Ammon's horn (tissue), 1 donor: ENCODE measurements at places on chromosomes 2 and 18.

DNA sequence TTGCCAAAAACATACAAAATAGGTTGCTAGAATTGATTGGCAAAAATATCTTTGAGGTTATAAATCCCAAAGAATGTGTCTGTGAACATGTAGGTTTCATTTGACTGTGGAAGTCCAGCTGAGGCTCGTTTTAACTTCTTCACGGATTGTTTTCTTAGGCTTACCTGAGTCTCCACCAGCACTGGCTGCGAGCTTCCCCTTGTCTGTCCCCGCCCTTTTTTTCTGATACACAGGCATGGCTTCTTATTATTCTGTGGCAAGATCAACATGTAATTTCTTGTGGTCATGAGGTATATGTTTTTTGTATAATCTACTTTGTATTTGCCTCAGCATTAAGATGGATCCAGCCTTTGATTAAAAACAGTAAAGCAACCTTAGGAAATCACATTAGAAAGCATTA is 7.2 kb upstream of the SLC40A1 start:
- no peak for DNase-seq

- no peak for DNase-seq
Observed at GRCh38 chr18:13026583-13027270, 35.6 kb downstream of the CEP192 start.

- DNase-seq, result no peak
Observed at GRCh38 chr2:3254442-3254941, 123.1 kb downstream of the EIPR1 start.

DNA sequence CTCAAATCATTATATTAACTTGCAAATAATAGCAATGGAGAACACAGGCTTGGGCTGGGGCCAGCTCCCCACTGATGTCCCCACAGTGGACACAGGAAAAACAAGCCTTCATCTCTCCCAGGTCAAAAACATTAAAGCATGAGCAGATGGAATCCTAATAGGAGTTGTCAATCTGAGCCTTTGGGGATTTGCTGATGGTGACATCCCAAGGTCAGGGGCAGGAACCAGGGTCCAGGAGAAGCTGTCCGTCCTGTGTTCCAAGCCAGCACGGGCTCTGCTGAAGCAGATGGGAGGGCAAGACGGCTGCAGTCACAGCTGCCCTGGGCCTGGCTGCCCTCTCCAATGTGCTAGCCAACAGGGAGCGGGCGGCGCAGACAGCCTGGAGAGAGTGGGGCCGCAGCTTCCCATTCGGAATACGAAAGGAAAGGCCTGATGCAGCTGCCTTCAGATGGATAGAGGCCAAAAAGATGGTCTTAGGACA is 135.5 kb downstream of the NDUFA10 start:
- DNase-seq, result peak; percentile 73

DNA sequence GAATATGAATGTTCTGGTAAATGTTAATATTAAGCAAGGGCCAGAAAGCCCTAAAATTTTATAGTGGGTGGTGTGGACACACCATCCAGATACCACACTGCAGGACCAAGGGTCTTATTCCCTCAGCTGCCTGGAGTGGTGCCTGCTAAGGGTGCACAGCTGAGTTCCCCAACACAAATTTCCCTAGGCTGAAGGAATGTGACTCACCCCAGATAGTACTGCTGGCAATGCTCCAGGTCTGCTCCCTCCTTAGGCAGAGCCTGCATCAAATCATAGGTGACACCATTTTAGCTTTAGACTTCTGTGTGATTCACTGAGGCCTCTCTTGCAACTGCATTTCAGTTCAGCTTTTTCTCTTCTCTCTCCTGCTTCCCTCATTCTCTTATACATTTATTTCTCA is 321.1 kb downstream of the SATB2 start:
- DNase-seq, result no peak

DNA sequence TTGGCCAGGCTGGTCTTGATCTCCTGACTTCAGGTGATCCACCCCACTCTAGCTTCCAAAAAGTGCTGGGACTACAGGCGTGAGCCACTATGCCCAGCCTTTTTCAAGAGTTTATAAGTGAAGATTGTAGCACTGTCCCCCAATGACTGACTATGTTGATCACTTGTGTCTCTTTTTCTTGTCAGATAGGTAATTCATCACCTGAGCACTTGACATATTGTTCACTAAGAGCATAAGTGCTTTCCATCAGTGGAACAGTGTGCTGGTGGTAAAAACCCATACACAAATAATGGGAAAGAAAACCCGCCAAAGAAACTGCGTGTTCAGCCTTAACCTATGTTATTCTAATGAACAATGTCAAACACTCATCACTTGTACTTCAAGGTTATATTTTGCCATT is 414.4 kb upstream of the CDH7 start:
- no peak for DNase-seq

GRCh38 chr2:176652300-176653182 is 383.3 kb downstream of the MTX2 start:
- DNase-seq, result peak; percentile 74

DNA sequence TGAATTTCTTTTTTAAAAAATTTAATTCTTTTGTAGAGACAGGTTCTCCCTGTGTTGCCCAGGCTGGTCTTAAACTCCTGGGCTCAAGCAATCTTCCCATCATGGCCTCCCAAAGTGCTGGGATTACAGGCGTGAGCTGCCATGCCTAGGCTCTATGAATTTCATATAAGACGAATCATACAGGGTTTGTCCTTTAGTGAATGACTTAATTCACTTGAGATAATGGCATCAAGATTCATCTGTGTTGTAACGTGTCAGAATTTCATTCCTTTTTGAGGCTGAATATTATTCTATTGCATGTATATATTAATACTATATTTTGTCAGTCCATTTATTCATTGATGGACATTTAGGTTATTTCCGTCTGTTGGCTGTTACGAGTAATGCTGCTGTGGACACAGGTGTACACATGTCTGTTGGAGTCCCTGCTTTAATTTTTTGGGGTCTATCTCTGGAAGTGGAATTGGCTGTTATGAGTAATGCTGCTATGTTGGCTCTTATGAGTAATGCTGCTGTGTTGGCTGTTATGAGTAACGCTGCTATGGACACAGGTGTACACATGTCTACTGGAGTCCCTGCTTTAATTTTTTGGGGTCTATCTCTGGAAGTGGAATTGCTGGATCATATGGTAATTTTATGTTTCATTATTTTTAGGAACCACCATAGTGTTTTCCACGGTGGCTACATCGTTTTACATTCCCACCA is 210.6 kb downstream of the CAMKMT start:
- no peak for DNase-seq

DNA sequence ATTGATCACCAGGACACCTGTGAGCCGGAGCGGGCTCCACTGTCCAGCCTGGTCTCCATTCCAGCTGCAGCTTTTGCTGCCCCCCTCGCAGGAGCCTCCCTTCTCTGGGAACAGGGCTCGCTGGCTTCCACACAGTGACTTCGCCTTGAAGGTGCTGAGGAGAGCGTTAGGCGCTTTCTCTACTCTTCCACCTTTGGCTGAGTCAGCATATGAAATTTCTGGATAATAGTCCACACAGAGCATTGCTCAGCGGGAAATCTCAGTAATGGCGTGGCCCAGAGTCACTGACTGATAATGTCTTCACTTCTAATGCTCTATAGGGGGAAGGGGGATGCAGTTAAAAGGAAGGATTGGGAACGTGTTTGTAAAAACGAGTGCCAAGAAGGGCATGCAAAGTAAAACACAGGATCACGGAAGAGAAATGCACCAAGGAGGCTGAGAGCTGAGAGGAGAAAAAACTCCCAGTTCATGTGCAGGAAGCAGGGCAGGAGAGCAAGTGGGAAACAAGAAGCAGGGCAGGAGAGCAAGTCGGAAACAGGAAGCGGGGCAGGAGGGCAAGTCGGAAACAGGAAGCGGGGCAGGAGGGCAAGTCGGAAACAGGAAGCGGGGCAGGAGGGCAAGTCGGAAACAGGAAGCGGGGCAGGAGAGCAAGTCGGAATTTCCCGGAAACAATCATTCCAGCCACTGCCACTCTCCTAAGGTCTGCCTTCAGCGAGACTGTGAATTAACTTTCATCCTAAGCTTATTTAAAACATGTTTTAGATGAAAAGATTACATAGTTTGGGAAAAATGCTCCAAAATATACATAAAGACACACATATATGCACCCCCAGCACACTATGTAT is 77.7 kb downstream of the MYT1L start:
- DNase-seq, result no peak

DNA sequence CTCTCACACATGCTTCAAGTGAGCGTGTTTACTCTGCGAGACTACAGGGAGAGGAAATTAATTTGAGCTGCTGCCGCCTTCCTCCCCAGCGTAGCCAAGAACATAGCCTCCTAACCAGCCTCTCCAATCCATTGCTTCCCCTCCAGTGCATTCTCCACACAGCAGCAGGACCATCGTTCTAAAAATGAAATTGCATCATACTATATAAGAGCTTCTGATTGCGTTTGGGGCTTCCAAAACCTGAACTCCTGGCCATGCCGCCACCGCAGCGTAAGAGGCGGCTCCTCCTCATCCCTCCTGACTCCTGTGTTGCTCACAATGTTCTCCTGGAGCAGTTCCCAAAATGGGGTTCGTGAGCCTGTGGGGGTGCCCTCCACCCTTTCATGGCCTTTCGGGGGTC is 142.1 kb downstream of the MYT1L start:
- DNase-seq, result no peak

DNA sequence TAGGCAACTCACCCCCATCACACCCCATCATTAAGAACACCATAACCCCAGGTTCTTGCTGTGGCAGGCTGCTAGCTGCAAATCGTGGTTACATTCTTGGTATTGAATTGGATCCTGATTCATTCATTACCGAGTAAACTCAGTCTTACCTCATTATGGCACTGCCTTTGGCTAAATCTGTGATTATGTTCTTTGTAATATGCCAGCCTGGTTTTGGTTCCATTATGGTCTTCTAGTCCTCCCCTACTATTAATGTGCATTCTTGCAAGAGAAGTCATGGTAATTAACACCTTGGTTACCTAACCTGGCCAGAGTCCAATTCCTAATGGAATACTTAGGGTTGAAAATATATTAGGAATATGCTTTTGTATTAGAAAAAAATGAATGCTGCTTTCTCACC is 258.9 kb upstream of the APCDD1 start:
- no peak for DNase-seq

GRCh38 chr2:207205173-207205957 is 39.6 kb upstream of the KLF7 start:
- DNase-seq, result no peak

GRCh38 chr2:230866756-230867523 is 2.2 kb downstream of the ITM2C start:
- peak; percentile 84 for DNase-seq

- no peak for DNase-seq
Observed at GRCh38 chr18:61597316-61597715, 264.1 kb downstream of the CDH20 start.

DNA sequence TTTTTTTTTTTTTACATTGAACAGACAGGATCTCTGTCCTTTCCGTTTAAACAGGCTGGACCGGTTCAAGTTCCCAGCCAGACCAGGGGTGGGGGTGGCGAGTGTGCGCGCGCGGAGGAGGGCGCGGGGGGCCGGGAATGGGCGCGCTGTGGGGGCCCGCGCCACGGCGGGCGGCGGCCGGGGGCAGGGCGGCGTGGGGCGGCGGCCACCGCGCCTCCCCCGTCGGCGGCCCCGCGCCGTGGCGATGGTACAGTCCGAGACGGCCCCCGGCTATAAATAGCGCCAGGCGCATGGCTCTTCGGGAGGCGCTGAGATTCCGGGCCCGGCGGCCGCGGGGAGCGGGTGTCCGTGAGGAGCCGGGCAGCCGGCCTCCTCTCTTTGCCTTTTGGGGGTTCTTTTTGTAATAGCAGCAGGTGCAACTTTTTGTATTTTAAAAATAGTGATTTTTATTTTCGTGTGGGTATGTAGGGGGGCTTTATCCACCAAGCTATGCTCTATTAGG is 430 bp upstream of the CELF4 start:
- DNase-seq, result peak; percentile 63

- DNase-seq, result no peak
Observed at GRCh38 chr2:210611466-210611865, 55.1 kb downstream of the CPS1 start.

- DNase-seq, result no peak
Observed at GRCh38 chr18:13425357-13426091, 207.0 kb downstream of the LDLRAD4 start.

GRCh38 chr2:155727187-155727895 is 605.2 kb downstream of the NR4A2 start:
- no peak for DNase-seq

DNA sequence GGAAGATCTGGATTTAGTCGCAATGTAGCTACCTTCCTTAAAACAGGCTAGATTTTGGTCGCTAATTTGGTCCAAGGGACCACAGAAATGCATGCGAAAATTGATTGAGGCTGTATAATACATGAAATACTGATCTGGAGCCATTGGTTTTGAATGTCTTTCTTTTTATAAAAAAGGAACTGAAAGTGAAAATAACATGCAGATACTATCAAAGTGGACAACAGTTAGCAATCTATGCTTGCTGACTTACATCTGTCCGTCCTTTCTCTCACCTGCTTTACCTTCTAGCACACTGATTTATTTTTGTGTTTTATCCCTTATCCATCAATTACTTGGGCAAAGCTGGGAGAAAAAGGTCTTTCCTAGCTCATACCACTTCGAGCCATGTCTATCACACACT is 1459.8 kb upstream of the ACVR2A start:
- no peak for DNase-seq

- DNase-seq, result peak; percentile 12
Observed at GRCh38 chr2:25375989-25376545, 34.3 kb upstream of the DNMT3A start.

DNA sequence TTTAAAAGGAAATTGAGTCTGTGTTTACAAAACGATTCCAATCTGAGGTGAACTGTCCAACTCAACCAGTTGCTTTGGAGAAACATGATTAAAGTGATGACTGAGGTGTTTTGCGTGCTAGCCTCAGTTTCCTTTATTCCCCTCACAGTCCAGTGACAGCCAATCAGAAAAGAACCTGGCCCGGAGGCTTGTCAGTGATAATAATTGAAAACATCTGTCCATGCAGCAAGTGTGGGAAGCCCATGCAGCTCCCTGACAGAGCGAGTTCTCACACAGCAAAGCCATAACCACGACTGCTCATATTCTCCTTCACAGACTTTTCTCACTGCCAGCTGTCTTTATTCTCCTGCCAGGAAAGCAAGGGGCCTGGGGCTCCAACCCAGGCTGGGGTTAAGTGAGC is 613.4 kb downstream of the ARHGAP15 start:
- DNase-seq, result no peak
